Germinal center (tissue), 1 donor: ENCODE measurements at places on chromosomes 3 and 15.
A peak's percentile ranks its signal among the peaks of the same experiment; 100 is the strongest.

DNA sequence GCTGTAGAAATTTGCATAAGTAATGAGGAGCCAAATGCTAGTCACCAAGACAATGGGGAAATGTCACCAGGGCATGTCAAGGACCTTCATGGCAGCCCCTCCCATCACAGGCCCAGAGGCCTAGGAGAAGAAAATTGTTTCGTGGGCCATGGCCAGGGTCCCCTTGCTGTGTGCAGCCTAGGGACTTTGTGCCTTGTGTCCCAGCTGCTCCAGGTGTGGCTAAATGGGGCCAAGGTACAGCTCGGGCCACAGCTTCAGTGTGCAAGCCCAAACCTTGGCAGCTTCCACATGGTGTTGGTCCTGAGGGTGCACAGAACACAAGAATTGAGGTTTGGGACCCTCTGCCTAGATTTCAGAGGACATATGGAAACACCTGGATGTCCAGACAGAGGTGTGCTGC lies 208.8 kb upstream of the TBC1D5 start:
- DNase-seq = no peak

GRCh38 chr3:6827453-6827852 lies 33.5 kb upstream of the GRM7 start:
- DNase-seq = no peak

GRCh38 chr3:127749361-127749760 lies 73.0 kb downstream of the MGLL start:
- DNase-seq = no peak

DNA sequence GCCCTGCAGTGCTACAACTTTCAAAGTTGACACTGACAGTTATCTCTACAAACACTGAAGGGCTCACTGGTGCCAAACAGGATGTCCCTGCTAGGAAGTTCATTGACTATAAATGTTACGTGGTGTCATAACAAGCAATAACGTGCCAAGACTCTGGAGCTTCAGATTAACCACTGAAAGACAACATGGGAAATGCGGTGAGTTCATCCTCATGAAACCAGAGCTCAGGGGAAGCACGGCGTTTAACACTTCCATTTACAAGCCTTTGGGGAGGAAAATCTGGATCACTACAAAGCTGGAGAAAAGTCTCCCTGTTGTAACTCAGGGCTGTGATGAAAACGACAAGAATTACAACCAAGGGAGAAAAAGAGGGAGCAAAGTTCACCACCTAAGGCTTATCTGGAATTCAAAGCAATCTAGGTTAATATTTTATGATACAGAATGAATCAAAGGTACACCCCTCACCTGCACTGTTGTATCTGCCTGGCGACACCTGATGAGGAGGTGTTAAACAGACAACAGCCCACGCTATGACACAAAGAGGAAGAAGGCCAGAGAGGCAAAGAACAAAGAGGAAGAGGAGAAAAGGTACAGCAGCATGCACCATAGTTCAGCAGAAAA lies 27.0 kb downstream of the SHQ1 start:
- peak; percentile 46 for DNase-seq

DNA sequence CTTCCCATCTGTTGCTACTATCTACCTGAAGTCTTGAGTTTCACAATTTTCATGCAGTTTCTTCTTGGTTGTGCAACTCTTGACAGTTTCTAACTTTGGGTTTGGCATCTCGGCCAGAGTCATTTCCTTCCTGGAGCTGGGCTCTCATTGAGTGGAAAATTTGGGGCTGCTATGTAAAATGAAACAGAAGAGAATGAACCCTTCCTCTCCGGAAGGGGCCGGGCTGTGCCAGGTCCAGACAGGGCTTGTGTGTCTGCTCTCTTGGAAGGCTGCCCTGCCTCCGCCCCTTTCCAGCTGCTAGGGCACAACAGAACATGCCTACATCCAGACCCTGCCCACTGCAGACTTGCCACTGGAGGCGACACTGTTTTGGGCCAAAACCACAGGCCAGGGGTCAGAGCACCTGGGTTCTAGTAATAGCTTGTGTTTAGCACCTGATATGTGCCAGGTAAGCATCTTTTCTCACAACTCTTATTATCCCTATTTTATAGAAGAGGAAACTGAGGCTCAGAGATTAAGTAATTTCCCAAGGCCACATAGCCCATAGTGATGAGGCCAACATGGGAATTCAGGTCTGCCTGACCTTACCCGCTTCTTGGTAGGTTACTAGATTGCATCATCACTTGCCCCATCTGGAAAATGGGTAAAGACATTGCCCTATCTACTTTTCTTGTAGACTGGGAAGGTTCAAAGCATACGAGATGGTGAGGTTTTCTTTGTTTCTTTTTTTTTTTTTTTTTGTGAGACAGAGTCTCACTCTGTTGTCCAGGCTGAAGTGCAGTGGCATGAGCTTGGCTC lies 25.0 kb downstream of the IRAK2 start:
- DNase-seq = no peak

GRCh38 chr15:77470235-77470634 lies 49.5 kb downstream of the HMG20A start:
- no peak for DNase-seq

DNA sequence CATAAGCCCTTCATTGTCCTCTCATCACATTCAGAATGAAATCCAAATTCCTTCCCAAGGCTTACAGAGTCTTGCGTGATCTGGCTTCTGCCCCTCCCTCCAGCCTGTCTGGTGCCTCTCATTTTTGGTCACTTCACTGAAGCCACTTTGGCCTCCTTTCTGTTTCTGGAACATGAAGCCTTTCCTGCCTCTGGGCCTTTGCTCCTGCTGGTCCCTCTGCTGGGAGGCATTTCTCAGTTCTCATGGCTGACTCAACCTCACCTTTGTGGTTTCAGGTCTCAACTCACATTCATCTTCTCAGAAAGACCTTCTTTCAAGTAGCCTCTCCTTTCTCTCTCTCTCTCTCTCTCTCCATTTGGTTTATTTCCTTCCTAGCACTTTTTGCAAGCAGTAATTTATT lies 43.9 kb upstream of the BHLHE40 start:
- DNase-seq = no peak

DNA sequence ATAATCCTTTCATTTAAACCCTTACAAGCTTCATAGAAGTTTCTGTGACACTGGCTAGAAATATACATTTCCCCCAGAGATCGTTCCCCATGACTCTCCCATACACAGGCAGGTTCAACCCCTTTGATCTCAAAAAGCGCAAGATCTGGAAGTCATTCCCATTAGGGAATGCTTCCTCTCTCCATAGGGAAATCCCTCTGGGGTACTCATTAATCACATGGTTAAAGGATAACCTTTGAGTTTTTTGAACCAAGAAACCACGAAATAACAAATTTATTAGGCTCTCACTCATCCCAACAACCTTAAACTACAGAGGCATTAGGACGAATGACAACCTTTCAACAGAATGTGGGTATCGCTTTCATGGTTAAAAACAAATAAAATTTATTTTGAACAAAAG lies 211.9 kb upstream of the PRICKLE2 start:
- no peak for DNase-seq

- DNase-seq = no peak
Measured at GRCh38 chr3:164419220-164419619, 659.1 kb downstream of the SI start.

- DNase-seq = no peak
Measured at GRCh38 chr15:69303337-69304181, 4.8 kb downstream of the PAQR5 start.

GRCh38 chr3:195139876-195140240 lies 131.1 kb downstream of the XXYLT1 start:
- DNase-seq = no peak

DNA sequence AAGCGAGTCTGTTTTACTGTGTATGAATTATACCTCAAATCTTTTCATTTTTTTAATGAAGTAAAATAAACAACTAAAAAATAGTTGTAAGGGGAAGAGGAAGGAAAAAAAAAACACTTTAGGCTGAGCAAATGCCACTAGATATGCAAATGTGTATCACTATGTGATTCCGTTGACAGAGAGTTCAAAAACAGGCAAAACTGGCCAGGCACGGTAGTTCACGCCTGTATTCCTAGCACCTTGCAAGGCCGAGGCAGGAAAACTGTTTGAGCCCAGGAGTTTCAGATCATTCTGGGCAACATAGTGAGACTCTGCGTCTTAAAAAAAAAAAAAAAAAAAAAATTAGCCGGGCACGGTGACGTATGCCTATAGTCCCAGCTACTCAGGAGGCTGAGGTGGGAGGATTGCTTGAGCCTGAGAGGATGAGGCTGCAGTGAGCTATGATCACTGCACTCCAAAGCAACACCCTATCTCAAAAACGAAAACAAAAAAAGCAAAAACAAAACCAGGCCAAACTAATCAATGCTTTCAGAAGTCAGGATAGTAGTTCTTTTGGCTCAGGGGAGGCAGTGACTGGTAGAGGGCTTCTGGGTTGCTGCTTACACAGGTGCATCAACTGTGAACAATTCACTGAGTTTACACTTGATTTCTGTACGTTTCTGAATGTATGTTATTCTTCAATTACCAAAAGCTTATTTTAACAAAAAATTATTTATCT lies 7.4 kb downstream of the PRC1 start:
- DNase-seq = no peak

DNA sequence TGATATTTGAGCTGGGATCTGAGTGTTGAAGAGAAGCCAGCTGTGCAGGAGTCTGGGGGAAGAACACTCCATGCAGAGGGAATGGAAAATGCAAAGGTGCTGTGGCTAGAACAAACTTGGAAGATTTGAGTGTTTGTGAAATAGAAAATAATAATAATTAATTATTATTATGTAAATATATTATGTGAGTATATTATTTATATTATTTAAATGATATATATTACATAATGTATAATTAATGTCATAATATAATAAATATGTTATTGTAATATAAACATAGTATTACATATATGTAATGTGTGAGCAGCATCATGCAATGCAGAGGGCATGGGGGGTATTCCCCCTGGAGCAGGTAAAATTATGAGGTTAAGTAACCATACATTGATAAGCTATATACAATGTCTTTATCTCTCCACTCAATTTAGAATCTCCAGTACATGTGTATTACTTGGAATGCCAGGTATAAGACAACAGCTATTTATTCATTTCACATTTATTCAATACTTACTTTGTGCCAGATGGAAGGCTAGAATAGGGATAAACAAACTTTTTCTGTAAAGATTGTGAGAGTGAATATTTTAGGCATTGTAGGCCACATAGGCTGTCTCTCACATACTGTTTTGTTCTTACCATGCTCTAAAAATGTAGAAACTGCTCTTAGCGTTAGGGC lies 218.6 kb downstream of the MTHFS start:
- no peak for DNase-seq

- peak; percentile 12 for DNase-seq
Measured at GRCh38 chr3:113495035-113495434, 19.9 kb downstream of the SPICE1 start.

DNA sequence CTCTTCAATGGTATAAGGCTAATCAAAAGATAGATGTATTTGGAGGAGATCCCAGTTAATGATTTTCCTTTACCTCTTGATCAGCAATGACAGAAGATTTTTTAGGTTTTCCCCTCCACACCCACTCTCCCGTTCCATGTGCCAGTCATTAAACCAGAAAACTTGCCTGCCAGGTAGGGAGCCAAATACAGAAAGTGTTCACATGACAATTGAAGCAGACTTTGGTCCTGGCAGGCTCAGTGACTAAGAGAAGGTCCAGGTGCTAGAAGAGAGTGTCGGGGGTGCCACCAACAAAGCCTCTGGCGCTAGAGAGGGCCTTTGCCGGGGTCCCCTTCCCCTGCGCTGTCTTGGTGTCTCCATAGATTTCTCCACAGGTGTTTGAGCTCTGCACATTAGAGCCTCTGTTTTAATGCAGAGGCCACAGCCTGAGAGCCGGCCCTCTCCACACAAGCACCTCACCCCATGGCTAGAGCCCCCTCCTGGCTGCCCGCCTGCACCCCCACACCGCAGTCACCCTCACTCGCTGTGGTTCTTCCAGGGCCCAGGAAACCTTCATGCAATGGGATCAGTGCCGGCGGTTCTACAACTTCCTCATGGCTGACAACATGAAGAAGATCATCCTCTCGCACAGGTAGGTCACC lies 36.4 kb downstream of the RLBP1 start:
- no peak for DNase-seq

DNA sequence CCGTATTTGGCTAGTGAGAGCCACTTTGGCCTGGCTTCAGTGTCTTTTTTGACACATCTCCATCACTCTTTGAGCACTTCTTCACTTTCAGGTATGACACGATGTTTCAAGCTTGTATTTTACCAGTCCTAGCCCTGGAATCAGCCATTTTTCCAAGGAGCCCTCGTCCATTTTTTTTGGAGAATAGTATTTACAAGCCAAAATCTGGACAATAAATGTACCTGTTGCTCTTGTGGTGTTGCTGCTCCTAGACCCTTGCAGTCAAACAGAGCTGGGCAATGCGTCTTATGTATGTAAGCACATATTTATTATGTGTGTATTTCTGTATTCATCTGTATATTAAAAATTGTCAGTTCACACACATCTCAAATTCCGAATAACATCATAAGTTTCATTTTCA lies 231.2 kb downstream of the THSD4 start:
- DNase-seq = no peak

DNA sequence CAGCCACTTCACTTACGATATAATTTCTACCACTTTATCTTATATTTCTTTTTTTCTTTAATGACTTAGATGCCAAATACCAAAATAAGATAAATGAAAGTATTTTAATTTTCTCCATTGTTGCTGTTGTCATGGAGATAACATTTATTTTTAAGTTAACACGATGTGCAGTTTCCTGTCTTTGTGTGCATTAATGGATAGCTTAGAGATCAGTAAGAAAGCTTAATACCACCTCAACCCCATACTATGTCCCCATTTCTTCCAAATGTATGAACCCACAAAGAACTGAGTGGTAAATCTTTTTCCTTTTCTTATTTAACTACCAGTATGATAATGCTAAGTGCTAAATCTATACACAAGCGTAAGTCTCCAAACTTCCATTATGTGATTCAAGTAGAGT lies 17.1 kb downstream of the PCNP start:
- DNase-seq = no peak

DNA sequence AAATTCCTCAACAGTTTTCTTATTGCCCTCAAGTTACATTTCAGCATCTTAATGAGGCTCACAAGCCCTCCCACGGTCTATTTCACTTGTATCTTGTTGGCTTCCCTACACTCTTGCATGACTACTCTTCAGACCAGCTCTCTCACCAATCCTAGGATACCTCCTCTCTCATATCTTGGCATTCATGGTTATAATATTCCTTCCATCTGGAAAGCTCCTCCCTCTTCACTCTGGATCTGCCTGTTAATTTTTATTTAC lies 8.5 kb upstream of the CCDC80 start:
- DNase-seq = no peak

DNA sequence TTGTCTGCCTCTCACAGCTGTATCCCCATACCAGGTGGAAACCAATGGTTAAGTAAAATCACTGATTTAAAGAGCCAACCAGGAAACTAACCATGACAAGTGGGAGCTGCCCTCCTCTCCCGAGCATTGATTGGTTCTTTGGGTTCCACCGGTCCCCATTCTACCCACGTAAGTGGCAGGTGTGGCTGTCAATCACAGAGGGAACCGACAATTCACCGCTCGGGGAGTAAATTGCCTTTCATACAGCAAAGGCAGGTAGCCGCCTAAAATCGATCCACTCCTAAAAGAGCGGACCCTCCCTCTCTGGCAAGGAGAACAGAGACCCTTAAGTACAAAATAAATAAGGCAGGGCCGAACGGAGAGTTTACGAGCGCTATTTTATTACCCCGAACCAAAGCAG lies 1.2 kb downstream of the ERC2 start:
- DNase-seq = peak; percentile 91

- no peak for DNase-seq
Measured at GRCh38 chr3:140599009-140599408, 78.9 kb upstream of the TRIM42 start.
